ENCODE measurements at places on chromosomes 5 and 9. TPM values are rescaled to one million over a fixed set of nuclear protein-coding genes. Genes with fewer than 3 reads are reported as not detected.

ADAMTS16 gene
- 0.17 TPM for total RNA-seq

ADAMTSL2 gene
- under 0.01 TPM for total RNA-seq

HCN1 gene
- not detected for total RNA-seq

PNPLA7 gene
- 1.3 TPM for total RNA-seq

IFNK gene
- total RNA-seq, result not detected

ADAM19 gene
- 13.0 TPM for total RNA-seq

NEUROG1 gene
- not detected for total RNA-seq

All from fibroblast of lung (primary cell).